Activated naive CD4-positive, alpha-beta T cell (primary cell): ENCODE measurements at places on chromosomes 1 and 21.

GRCh38 chr1:6625584-6626149 lies 999 bp downstream of the THAP3 start:
- DNase-seq = no peak

- DNase-seq = no peak
Measured at GRCh38 chr21:41615613-41616012, 107.7 kb upstream of the TMPRSS2 start.

DNA sequence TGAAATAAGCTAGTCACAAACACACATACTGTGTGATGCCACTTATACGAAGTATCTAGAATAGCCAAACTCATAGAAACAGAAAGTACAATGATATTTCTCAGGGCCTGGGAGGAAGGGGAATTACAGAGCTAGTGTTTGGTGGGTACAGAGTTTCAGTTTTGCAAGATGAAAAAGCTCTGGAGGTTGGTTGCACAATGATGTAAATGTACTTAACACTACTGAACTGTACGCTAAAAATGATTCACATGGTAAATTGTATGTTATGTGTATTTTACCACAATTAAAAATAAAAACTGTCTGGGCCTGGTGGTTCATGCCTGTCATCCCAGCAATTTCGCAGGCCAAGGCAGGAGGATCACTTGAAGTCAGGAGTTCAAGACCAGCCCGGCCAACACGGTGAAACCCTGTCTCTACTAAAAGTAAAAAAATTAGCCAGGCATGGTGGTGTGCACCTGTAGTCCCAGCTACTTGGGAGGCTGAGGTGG lies 15.3 kb upstream of the FHAD1 start:
- DNase-seq = no peak

DNA sequence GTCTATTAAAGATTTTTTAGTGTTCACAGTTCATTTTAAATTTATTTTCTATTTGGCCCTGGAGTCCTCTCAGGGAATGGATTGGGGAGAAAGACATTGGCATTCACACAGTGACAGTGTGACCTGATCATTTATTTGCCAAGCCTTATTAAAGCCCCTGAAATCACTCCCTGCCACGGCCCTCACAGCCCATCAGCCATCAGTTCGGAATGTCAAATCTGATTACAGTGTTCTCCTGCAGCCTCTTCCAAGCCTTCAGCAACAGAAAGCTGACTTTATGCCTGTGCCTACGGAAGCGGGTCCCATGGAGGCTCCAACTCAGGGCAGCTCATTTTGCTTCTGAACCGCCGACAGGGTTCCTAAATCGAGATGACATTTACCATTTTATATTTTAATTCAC lies 451.2 kb downstream of the DSCAM start:
- no peak for DNase-seq

DNA sequence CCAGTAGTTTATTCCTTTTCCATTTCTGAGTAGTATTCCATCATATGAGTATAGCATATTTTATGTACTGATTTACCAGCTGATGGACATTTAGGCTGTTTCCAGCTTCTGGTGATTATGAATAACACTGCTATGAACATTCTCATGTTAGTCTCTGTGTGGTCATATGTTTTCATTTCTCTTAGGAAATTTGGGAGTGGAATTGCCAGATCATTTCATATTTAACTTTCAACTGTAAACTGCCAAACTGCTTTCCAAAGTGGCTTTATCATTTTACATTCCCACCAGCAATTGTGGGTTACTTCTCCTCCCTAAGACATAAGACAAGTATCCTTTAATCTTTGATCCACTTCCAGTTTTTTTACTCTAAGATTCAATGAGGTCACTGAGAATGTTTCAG lies 85.7 kb upstream of the RALGPS2 start:
- DNase-seq = no peak

- no peak for DNase-seq
Measured at GRCh38 chr1:3387401-3387800, 67.1 kb upstream of the ARHGEF16 start.

- no peak for DNase-seq
Measured at GRCh38 chr1:201226859-201227488, 36.4 kb downstream of the IGFN1 start.

DNA sequence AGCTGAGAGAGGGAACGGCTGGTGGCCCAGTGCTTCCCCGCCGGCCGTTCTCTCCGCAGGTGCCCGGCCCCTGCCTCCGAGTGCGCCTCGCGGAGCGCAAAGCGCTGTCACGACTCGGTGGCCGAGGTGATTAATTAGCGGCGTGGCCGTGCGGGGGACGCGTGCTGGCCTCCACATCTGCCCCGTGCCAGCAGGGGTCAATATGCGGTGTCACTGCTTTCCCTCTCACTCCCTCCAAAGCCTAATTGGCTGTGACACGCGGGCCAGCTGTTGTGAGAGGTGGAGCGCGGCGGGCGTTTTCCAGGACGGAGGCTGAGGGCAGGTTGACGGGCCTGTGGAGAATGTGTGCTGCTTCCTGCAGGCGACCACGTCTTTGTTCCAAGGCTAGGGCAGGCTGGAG lies 239.0 kb downstream of the LMX1A start:
- DNase-seq = no peak
